Brain (organoid and tissue), 16 donors: ENCODE measurements at places on chromosomes 4 and X.

DNA sequence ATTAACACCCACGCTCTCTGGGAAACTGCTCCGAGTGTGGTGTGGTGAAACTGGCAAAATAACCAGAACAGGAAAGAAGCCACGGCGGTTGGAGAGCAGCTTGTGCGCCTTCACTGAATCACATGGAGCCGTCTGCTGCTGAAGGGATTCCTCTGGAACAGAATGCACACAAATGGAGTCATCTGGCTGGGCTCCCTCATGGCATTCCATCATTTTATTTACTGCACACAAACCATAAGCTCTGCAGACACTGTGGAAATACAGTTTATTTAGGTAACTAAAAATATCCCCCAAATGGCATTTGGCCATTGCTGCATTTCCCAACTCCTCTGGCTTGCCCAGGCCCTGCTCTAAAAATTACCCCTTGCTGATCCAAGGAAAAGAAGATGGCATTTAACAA is 187.0 kb upstream of the S100G start:
- no peak for DNase-seq

- no peak for DNase-seq
Measured at GRCh38 chrX:20015422-20015821, 24.6 kb upstream of the BCLAF3 start.

GRCh38 chr4:92234393-92235176 is 69.2 kb upstream of the GRID2 start:
- peak; percentile 13 for DNase-seq

GRCh38 chrX:53681661-53682060 is 4.9 kb downstream of the HUWE1 start:
- DNase-seq: no peak

GRCh38 chrX:15943391-15943790 is 88.8 kb upstream of the AP1S2 start:
- no peak for DNase-seq

DNA sequence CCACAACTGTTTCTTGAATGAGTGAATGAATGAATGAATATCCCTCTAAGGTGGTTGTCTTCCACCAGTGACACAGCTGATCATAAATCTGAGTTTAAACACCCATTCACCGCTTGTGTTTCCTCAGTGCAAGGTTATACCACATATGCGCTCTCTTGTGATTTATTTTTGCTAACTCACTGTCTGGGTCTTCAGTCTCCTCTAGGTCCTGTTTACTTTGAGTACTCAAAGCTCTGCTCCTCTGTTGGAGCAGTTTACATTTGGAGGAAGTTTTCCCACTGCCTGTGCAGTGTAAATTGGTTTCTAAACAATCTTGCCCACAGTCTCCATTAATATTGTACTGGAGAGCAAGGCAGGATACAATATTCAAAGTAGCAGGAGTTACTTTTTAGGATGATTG is 212.6 kb upstream of the JADE1 start:
- DNase-seq: peak; percentile 10

- DNase-seq: no peak
Measured at GRCh38 chr4:152992466-152992865, 56.3 kb downstream of the FHDC1 start.

GRCh38 chrX:97366237-97366636 is 482.5 kb downstream of the RPA4 start:
- no peak for DNase-seq

- no peak for DNase-seq
Measured at GRCh38 chrX:114065577-114066223, 518.2 kb upstream of the HTR2C start.

DNA sequence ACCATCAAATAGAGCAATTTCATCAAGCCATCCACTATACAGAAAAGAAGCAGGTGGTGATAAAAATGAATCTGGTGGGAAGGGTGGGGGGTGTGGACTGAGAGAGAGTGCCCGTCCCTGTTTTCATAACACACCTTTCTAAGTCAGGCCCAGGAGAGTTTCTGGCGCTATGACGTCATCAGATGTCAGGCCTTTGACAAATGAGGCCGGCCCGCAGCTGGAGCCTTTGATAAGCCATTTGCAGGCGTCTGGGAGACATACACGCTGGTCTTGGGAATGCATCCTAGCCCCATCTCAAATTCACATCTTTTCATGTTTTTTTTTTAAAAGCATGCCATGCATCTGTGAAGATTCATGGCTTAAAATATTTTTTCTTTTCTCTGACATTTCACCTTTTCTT is 404.5 kb downstream of the BCOR start:
- DNase-seq: no peak

DNA sequence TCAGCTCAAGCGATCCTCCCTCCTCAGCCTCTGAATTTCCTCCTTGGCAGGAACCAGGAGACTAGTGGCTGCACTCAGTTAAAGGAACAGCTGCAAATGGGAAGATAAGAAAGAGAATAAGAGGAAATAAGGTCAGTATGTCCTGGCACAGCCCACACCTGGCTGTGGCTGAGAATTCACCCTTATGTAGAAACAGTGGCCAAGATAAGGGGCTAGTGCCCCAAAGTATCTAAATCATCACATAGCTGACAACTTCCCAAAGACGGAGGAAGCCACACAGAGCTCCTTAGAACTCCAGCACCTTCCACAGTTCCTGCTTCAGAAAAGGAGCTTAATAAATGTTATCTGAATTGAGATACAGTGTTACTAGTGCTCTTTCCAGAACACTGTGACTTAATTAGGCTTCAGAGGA is 2.3 kb upstream of the CHIC2 start:
- no peak for DNase-seq

- no peak for DNase-seq
Measured at GRCh38 chr4:75702919-75703411, 21.4 kb upstream of the USO1 start.

GRCh38 chrX:153968754-153969124 is 2.9 kb downstream of the HCFC1 start:
- peak; percentile 39 for DNase-seq

- no peak for DNase-seq
Measured at GRCh38 chrX:107827852-107828251, 2.2 kb downstream of the MID2 start.

DNA sequence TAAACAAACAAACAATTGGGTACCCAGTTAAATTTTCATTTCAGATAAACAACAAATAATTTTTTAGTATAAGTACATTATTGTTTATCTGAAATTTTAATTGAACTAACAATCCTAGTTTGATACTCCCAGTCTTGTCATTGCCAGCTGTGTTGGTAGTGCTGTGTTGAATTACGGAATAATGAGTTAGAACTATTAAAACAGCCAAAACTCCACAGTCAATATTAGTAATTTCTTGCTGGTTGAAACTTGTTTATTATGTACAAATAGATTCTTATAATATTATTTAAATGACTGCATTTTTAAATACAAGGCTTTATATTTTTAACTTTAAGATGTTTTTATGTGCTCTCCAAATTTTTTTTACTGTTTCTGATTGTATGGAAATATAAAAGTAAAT is 2.9 kb downstream of the CXCL8 start:
- no peak for DNase-seq

- no peak for DNase-seq
Measured at GRCh38 chrX:41634284-41634683, 54.5 kb upstream of the GPR34 start.

DNA sequence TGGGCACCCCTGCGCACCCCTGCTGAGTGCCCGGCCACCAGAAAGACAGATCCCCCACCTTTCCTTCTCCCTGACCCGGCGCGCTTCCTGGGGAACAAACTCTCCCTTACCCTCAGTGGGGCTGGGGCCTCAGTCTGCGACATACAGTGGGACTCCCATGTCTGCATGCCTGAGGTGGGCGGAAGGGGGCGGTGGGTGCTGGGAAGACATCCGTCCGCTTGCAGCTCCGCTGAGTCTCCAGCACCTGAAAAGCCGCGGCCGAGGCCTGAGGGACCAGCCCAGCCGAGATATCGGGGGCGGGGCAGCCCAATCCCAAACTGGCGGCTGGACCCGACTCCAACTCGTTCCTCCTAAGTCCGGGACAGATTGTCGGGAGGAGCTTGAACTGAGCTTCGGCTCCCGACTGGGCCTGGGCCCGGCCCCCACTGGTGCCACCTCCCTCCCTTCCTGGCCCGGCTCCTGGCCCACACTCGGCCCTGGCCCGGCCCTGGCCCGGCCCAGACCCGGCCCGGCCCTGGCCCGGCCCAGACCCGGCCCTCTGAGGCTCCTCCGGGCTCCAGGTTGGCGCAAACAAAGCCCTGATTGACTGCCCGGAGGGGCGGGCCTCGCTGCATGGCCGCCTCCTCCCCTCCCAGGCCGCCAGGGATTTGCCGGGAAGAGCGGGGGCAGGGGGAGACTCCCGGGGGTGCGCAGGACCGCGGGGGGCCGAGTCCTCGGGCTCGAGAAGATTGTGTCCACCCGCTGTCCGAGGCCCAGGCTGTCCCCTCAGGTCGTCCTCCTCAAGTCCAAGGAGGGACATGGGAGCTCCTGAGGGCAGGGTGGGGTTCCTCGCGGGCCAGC is 877 bp upstream of the SLC16A2 start:
- peak; percentile 74 for DNase-seq

- DNase-seq: no peak
Measured at GRCh38 chrX:119187298-119187697, 48.8 kb upstream of the PGRMC1 start.

DNA sequence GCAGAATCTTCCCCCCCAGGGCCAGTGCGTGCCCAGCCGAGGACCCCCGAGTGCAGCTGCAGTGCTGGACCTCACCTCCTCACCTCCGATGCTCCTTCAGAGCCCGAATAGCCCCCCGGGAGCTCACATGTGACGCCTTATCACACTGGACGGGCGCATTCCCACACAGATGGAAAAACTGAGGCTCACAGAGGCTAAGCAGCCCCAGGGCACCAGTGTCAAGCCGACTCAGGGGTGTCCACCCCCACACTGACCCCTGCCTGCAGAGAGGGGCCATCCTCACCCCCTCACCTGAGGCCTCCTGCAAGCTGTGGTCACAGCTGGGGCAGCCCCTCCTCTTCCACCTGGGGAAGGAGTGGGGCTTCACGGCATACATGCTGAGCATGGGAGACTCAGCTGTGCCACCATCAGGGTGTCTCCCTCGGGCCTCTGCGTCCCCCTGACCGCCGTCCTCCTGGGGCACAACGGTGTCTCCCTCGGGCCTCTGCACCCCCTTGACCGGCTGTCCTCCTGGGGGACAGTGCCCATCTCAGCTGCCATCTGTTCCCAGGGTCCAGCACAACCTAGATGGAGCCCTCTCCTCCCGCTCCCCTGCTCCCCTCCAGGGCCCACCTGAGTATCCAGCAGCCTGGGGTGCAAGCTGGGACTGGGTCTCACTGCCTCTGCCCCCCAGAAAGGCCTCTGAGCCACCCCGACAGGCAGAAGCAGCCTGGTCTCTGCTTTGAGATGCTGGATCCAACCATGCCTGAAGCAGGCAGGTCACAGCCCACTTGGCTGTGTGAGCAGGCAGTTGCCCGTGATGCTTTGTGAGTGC is 85.3 kb upstream of the NKX1-1 start:
- no peak for DNase-seq

DNA sequence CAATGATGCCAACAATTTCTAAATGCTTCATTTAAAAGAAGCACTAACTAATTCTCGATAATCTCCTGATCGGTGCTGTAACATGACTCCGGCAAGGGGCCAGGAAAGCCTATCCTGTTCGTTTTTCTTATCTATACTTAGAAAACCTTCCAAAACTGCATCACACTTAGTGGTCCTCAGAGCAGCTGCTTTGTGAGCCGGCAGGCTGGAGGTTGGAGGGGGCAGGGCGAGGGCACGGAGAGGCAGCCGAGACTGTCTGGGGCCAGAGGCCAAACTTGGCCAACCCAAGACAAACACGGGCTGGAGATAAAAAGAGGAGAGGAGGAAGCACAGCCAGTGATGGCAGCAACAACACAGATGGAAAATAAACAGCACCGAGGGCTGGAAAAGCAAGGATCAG is 455.7 kb downstream of the BCOR start:
- no peak for DNase-seq

DNA sequence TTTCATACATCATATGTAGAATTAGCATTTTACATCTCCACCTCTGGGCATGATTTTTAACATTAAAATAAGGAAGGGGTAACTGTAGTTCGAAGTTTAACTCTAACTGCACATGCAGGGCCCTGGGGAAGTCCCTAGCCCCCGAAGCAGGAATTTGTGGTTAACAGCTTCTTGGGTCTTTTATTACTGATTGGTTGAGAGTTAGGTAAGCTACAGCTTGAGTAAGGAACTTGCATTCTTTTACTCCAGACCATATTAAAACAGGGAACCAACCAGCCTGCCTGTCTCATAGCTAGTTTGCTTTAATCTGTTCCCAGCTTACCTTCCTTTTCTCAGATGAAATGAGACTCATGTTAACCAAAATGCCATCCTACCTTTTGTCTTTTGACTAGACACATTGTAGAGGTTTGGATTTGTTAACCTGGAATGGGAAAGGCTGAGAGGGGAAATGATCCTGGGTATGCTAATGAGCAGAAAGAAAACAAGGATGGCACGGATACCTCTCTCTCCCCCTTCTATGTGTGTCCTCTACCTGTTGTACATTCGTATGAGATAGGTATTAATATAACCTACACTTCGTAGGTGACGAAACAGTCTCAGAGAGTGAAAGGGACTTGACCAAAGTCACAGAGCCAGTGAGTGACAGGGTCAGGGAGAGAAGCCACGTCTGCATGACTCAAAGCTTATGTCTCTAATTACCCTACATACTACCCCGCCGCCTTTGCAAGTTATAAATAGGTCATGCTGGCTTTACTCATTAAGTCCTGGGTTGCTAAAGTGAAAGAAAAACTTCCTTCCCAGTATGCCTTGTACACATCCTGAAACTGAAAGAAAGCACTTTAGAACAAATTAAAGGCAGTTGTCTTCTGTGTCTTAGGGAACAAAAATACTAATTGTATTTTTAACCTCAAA is 119.5 kb upstream of the AFF2 start:
- no peak for DNase-seq

DNA sequence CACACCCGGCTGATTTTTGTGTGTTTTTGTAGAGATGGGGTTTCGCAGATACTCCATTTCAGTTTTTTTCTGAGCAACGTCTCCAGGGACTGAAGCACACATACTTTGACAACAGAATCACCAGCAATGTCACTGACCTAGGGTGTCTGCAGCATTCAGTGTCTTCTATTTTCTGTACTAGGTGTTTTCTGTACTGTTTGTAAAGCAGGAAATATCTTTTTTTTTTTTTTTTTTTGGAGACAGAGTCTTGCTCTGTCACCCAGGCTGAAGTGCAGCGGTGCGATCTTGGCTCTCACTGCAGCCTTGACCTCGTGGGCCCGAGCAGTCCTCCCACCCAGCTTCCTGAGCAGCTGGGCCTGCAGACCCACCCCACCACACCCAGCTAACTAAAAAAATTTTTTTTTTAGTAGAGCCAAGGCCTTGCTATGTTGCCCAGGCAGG is 8.9 kb downstream of the ADD1 start:
- DNase-seq: no peak

DNA sequence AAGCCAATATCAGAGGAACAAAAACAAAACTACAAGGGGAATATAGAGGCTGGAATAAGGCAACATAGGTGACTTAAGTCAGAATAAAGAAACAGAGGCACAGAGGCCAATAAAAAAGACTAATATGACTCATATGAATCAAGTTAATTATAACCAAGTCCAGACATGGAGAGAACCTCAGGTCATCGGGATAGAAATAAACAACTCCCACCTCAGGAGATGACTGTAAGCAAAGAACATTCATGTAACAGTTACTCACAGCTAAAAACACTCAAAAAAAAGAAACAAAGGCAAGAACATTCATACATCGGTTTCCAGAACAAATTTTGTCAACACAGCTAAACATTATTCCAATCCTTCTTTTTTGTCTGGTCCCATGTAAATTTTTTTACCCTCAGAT is 60.3 kb upstream of the RXFP1 start:
- DNase-seq: no peak
